HFFc6 (cell line): ENCODE measurements at places on chromosomes 4 and X. TPM values are rescaled to one million over a fixed set of nuclear protein-coding genes. Genes with fewer than 3 reads are reported as not detected.

RTL5 gene
- 1.5 and 1.9 TPM in 2 replicates for total RNA-seq

GRCh38 chr4:86050496-86050895 lies 309.4 kb downstream of the MAPK10 start:
- DNase-seq, result no peak
- H3K27ac ChIP-seq, result no peak overlapping the region
- H3K4me1 ChIP-seq, result peaks cover 24% of the 10 kb centered on the region
- H3K36me3 ChIP-seq, result no peaks in the 10 kb centered on the region

- H3K4me3 ChIP-seq, result no peak overlapping the region
- no peaks in the 10 kb centered on the region for H3K4me1 ChIP-seq
- no peak overlapping the region for H3K27ac ChIP-seq
- DNase-seq, result no peak
Measured at GRCh38 chr4:81214144-81214880, 710 bp downstream of the PRKG2 start.

GRCh38 chr4:164138521-164138920 lies 615.4 kb upstream of the SMIM31 start:
- no peaks in the 10 kb centered on the region; the same call in 1 of the 2 replicates for H3K36me3 ChIP-seq
- H3K4me1 ChIP-seq, result no peaks in the 10 kb centered on the region
- DNase-seq, result no peak
- H3K27ac ChIP-seq, result no peak overlapping the region
- no peak overlapping the region for H3K4me3 ChIP-seq
